Vagina (tissue), 2 donors: ENCODE measurements at places on chromosomes 1 and 21. TPM values are rescaled to one million over a fixed set of nuclear protein-coding genes. Genes with fewer than 3 reads are reported as not detected.

DYNLT5 gene
- total RNA-seq: 0.98 TPM

DNA sequence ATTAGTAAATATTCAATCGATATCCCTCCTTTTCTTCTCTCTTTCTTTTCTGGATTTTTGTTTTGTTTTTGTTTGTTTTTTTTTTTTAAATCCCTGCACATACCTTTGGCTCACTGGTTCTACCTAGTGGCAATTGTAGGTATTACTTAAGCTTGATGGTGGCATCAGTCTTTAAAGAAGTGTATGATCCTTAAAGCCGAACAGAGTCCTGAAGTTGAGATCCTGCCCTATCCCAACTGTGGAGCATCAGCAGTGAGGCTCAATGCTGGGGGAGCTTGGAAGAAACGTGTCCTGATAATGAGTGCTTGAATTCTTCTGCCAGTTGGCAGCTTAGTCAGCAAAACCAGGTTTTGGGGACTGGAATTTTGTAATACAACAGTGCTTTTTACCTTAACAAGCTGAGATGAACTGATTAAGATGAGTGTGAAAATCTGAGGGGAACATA is 60.8 kb downstream of the FASLG start:
- no peak overlapping the region for H3K27ac ChIP-seq
- H3K27me3 ChIP-seq: no peaks in the 10 kb centered on the region
- H3K4me3 ChIP-seq: no peak overlapping the region
- no peaks in the 10 kb centered on the region for H3K4me1 ChIP-seq

DNA sequence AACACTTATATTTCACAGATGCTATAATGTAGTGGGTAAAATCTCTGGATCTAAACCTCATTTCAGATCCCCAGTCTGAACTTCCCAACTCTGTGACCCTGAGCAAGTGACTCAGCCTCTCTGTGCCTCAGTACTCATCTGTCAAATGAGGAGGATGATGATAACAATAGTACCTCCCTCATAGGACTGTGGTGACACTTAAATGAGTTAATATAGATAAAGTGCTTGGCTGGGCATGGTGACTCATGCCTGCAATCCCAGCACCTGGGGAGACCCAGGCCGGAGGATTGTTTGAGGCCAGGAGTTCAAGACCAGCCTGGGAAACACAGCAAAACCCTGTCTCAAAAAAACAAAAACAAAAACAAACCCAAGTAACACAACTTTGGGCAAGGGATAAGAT is 4.7 kb upstream of the ECE1 start:
- no peaks in the 10 kb centered on the region for H3K27me3 ChIP-seq
- H3K4me1 ChIP-seq: peaks cover 90% of the 10 kb centered on the region
- H3K36me3 ChIP-seq: no peaks in the 10 kb centered on the region
- DNase-seq: no peak
- peak overlapping the region; percentile 65 for H3K27ac ChIP-seq
- no peak overlapping the region for H3K4me3 ChIP-seq

GRCh38 chr1:203199481-203199815 is 12.9 kb upstream of the CHI3L1 start:
- H3K27me3 ChIP-seq: no peaks in the 10 kb centered on the region
- H3K36me3 ChIP-seq: no peaks in the 10 kb centered on the region
- no peak overlapping the region for H3K4me3 ChIP-seq

- no peaks in the 10 kb centered on the region for H3K36me3 ChIP-seq
- no peaks in the 10 kb centered on the region for H3K4me1 ChIP-seq
- no peak overlapping the region for H3K27ac ChIP-seq
- DNase-seq: no peak
- no peak overlapping the region for H3K4me3 ChIP-seq
- H3K27me3 ChIP-seq: no peaks in the 10 kb centered on the region
Measured at GRCh38 chr1:213531369-213532310, 456.1 kb upstream of the PROX1 start.

- H3K27me3 ChIP-seq: no peaks in the 10 kb centered on the region
- no peaks in the 10 kb centered on the region for H3K36me3 ChIP-seq
- DNase-seq: no peak
Measured at GRCh38 chr1:71031426-71031825, 16.2 kb downstream of the PTGER3 start.

- H3K4me1 ChIP-seq: peaks cover 29% of the 10 kb centered on the region
- H3K27me3 ChIP-seq: peaks cover 31% of the 10 kb centered on the region
- DNase-seq: no peak
- no peak overlapping the region for H3K4me3 ChIP-seq
- H3K27ac ChIP-seq: no peak overlapping the region
Measured at GRCh38 chr1:180237869-180238476, 7.9 kb downstream of the LHX4 start.

DNA sequence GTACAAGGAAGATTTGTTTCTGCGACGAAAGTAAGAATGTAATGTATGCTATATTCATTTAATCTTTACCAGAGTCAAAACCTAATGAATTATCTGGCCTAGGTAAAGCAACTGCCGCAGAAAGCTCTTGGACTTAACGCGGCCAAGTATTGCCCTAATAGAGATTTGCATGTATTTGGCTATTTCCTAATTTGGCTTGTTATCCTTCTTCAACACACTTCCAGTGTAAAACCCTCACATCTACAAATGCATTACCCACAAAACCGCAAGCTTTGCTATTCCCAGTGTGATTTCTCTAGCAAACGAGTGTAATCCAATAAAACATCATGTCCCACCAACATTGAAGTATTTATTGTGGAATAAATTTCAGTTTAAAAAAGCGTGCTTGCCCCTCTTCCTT is 123.8 kb upstream of the LMO4 start:
- peaks cover 5% of the 10 kb centered on the region for H3K4me1 ChIP-seq
- H3K36me3 ChIP-seq: no peaks in the 10 kb centered on the region
- H3K4me3 ChIP-seq: no peak overlapping the region
- H3K27ac ChIP-seq: no peak overlapping the region
- no peaks in the 10 kb centered on the region for H3K27me3 ChIP-seq
